Activated T-cell treated with anti-CD3 and anti-CD28 coated beads, Interleukin-2, amount 50 U/mL, for 24 hours (primary cell): ENCODE measurements at places on chromosomes 16 and 17.

GRCh38 chr16:30535777-30536190 lies 1.1 kb upstream of the ZNF747 start:
- peak; percentile 84 for DNase-seq

DNA sequence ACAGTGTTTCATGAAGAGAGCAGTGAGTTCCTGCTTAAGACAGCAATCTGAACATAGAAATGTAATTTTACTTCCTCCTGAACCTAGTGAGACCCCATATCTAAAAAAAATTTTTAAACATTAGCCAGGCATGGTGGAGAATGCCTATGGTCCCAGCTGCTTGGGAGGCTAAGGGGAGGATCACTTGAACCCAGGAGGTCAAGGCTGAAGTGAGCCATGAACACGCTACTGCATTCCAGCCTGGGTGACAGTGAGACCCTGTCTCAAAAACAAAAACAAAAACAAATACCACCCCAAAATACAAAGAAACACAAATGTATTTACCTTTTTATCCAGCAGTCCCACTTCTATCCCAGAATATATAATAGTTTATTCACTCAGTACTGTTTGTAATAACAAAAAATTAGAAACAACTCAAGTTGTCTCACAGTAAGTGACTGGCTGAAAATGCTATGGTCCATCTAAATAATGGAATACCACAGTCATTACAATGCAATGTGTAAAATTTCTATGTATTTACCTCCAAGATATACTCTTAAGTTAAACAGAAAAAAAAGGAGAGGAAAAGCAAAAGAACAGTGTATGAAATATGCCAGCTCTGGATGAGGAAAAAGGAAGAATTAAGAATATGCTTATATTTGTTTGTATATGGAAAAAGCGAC lies 16.3 kb downstream of the CFDP1 start:
- DNase-seq = no peak

DNA sequence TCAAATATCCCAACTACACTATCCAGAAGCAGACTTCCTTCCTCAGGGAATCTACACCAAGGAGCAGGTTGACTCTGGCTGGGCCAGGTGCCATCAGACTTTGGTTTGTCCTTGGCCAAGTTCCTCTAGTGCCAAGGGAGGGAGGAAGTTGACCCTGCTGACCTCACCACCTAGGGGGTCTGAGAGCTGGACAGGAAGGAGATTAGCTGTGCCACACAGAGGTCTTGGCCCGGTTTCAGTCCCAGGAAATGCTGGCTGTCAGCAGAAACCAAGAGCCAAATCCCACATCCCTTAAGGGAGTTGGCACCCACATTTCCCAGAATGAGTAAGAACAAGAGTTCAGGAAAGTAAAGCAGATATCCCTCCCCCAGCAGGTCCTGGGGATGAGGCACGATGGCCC lies 178.2 kb downstream of the SALL1 start:
- DNase-seq = no peak

DNA sequence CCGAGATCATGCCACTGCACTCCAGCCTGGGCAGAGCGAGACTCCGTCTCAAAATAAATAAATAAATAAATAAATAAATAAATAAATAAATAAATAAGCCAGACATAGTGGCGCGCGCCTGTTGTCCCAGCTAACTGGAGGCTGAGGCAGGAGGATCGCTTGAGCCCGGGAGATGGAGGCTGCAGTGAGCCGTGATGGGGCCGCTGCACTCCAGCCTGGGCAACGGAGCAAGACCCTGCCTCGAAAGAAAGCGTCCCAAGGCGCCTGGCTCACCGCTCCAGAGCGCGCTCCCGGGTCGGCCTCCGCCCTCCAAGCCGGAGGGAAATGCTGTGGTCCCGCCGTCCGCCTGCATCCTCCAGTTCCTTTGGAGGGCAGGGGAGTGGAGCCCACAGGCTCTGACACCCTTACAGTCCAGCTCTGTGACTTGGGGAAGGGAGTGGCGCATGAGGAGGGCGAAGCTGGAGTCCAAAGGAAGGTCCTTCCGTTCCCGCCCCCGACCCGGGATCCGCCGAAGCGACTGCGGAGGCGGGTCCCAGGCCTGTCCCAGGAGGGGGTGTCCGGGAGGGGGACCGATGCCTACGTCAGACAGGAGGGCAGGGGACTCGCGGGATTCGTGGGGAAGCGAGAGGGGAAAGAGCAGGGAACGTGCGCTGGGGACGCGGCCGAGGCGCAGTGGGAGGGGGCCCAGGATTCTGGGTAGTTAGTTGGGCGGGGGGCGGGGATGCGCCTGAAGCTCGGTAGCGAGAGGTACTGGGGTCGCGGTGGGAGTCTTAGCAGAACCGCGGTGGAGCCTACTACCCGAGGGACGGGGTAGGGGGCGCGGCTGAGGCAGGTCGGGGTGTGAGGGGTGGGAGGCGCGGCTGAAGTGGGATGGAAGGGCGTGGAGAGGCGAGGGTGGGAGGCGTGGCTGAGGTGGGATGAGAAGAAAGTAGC lies 8.4 kb upstream of the TRPV2 start:
- DNase-seq = no peak

DNA sequence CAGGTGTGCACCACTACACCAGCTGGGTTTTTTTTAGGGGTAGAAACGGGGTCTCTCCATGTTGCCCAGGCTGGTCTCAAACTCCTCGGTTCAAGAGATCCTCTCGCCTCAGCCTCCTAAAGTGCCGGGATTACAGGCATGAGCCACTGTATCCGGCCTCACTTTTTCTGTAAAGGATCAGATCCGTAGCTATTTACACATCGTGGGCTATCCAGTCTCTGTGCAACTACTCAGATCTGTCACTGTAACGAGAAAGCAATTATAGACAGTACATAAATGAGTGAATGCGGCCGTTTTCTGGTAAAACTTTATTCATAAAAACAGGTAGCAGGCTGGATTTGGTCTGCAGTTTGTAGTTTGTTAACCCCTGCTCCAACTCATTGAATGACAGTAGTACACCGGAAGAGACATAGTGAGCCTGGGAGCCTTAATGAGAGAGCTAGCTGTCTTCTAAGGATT lies 44.5 kb downstream of the VMP1 start:
- DNase-seq = peak; percentile 52

DNA sequence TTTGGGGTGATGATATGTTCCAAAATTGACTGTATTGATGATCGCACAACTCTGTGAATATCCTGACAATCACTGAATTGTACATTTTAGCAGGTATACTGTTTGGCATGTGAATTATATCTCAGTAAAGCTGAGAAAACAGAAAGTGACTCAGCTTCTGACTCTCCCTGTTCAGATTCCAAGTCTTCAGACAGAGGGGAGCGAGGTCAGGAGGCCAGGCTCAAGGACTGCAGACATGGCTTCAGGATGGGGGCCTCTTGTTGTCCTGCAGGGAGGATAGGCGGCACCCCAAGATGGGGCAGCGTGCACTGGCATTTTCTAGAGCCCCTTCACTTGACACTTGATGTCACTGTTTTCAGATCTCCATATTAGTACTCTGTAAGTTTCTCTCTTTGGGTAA lies 45.6 kb downstream of the KNOP1 start:
- no peak for DNase-seq

DNA sequence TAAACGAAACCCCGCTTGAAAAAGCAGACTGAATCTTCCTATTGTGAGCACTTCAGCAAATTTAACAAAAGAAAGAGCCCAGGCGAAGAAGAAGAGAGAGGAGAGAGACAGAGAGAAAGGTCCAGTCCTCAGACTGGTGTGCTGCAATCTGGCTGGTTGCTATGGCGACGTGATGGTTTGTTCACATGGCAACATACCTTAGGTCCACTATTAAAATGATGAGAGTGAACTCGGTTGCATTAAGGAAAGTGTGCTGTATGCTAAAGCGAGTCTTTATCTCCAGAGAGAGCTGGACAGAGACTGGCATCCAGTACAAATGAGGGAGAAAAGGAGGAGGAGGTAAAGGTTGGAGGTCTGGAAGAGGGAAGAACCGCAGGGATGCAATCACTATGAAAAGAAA lies 271.8 kb upstream of the ZFHX3 start:
- DNase-seq = no peak

DNA sequence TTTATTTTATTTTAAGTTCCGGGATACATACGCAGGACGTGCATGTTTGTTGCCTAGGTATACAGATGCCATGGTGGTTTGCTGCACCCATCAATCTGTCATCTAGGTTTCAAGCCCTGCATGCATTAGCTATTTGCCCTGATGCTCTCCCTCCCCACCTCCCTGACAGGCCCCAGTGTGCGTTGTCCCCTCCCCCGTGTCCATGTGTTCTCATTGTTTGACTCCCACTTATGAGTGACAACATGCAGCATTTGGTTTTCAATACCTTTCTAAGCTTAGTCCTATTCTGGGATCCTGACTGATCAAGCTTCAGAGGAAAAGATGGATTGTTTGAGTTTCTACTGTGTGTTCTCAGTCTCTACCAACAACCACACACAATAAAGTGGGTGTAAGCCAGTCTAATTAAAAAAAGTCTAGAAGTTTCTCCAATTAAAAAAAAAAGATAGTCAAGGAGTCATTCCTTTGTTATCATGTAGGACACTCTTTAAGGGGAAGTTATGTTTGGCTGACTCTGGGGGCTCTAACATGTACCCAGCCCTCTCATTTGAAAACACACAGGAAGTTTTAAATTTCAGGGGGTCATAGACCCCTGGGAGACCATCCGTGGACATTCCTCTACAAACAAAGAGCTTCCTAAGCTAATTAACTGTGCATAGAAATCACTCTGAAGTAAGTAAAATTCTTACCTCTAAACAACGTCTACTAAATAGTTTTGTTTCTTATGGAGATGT lies 66.3 kb upstream of the ADAMTS18 start:
- no peak for DNase-seq

GRCh38 chr17:49351572-49352140 lies 10.4 kb downstream of the ZNF652 start:
- DNase-seq = no peak

- DNase-seq = no peak
Observed at GRCh38 chr17:7606280-7606679, 8.4 kb downstream of the FXR2 start.

GRCh38 chr16:66692341-66692740 lies 4.2 kb downstream of the CMTM4 start:
- DNase-seq = no peak

- peak; percentile 44 for DNase-seq
Observed at GRCh38 chr17:35087731-35088355, 24.3 kb upstream of the RFFL start.

- DNase-seq = no peak
Observed at GRCh38 chr17:27315796-27316465, 22.0 kb downstream of the WSB1 start.

- no peak for DNase-seq
Observed at GRCh38 chr16:28106467-28107215, 43.1 kb upstream of the GSG1L start.

DNA sequence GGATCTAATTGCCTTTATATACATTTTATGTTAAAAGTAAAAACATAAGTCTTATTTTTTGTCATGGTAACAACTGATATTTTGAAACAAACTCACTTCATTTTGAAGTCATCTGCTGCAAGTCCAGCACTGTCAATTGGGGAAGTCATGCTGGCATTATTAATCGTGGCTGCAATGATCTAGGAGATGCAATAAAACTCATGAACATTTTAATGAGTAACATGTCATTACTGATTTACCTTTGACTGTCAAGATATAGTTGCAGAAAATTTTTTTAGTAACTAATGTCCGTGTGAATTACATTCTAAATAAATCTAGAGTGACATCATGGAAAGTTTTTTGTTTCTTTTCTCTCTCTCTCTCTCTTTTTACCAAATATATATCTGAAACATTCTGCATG lies 17.3 kb upstream of the KRT24 start:
- no peak for DNase-seq

DNA sequence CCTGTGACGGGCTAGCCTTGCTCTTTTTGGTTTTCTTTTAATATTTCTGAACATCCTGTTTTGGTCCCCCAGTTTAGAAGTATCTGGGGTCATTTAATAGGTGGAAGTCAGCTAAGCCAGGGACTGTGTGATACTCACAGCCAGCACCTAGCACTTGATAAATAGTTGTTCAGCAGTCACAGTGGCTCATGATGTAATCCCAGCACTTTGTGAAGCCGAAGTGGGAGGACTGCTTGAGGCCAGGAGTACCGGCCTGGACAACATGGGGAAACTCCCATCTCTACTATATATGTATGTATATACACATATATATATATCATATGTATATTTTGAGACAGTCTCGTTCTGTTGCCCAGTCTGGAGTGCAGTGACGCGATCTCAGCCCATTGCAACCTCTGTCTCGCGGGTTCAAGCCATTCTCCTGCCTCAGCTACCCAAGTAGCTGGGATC lies 1.8 kb upstream of the ZNRF1 start:
- no peak for DNase-seq

GRCh38 chr16:50697421-50697715 lies 4.0 kb downstream of the NOD2 start:
- no peak for DNase-seq

- no peak for DNase-seq
Observed at GRCh38 chr16:65372171-65372570, 250.3 kb upstream of the CDH11 start.

GRCh38 chr17:48556229-48556575 lies 11.3 kb upstream of the HOXB2 start:
- DNase-seq = no peak

- no peak for DNase-seq
Observed at GRCh38 chr16:53209429-53209828, 154.6 kb downstream of the CHD9 start.

- no peak for DNase-seq
Observed at GRCh38 chr17:6393351-6393952, 41.5 kb downstream of the AIPL1 start.

- peak; percentile 76 for DNase-seq
Observed at GRCh38 chr17:41965694-41966462, 717 bp upstream of the CNP start.

DNA sequence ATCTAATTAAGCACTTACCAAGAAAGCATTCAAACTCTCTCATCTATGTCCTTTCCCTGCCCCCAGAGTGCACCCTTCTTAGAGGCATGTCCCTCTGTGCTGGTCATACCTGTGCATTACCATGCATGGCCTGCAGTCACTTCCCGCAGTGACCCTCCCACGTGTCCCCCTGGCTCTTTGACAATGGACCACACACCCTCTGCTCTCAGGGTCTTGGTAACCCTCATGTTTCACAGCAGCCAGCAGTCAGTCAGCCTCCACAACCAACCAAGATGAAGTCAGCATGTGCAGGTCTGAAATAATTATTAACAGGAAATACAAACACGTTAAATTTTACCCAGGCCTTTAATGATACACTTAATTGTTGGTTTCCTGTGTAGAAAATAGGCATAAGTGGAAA lies 10.1 kb downstream of the KRT33A start:
- no peak for DNase-seq

DNA sequence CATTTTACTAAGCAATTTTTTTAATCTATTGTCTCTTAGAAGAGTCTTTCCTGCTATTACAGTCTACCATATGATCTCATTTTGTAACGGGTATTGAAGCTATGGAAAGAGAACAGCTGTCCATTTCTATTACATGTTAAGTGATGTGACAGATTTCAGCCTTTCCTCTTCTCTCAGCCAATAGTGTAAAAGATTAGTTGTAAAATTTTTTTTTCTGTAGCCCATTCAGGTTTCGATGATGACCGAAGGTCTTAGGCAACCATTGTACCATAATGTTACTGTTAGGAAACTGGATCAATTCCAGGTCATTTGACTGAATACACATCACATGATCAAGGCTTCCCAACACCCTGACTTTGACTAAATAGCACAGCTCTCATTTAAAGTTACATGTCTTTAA lies 147.6 kb upstream of the HLF start:
- no peak for DNase-seq
